ENCODE measurements at places on chromosomes 2 and 18.

DNA sequence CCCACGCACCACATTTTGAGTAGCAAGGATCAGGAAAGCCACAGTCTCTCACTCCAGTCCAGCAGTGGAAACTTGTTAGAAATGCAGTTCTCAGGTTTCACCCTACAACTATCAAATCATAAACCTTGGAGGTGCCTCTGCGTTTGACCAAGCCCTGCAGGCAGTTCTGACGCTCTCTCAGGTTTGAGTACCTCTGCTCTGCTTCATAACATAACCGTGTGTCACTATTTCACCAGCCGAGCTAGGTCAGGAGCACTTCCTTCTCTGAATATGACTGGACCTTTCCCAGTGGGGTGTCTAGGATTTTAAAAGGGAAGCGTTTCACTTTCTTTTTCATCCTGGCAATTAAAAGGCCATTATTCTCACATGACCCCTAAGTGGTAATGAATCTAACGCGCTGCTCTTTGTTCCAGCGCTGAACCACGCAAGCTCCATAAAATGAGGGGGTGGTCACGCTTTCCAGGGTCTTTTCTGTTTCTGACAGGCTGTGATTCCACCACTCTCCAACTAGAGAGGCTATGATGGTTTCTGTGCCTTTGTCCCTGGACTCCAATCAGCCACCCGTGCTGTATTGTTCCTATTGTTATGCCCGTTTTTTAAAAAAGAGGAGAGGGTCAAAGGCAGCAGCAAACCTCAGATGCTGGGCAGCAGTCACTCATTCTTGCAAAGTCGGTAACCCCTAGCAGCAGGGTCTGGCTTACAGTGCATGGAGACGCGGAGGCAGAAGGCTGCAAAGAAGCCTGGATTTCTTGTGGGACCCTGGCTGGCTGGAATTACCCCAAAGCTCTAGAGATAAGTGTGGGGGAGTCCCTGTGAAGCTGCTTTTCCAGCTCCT lies 75.2 kb upstream of the CTNNA2 start:
- no peak for DNase-seq

DNA sequence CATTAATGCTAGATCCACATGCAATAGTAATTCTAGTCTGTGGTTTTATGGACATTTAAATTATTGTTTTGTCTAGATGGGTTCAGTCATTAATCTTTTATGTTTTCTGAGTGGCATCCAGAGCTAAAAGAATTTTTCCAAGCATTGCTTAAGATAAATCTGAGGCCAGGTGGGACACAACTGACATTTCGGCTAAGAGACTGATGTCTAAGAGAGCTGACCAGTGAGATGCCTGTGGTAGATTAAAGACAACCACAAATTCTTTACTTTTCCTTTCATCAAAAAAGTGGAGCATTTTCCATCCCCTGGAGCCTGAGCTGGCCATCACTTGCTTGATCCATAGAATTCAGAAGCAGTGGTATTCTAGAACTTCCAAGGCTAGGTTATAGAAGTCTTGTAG lies 182.2 kb downstream of the NRP2 start:
- no peak for DNase-seq

- no peak for DNase-seq
Measured at GRCh38 chr18:27249933-27250332, 64.8 kb upstream of the CHST9 start.

- no peak for DNase-seq
Measured at GRCh38 chr18:27845897-27846296, 331.0 kb downstream of the CDH2 start.

DNA sequence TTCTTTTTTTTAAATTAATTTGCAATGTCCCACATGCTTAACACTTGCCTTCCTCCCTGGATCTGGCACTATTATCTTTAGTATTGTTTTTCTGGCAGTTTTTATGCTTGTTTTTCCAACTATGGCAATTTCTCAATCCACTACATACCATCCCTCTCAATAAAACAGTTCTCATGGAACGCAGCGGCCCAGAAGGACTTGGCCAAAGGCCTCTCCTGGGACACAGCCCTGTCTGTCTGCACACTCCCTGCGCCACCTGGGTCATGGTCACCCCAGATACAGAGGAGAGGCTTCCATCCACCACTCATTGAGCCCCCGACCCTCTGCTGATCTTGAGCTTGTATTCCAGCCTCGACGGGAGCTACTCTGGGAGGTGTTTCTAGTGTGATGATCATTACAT lies 91.2 kb downstream of the TWIST2 start:
- no peak for DNase-seq

GRCh38 chr2:120476141-120476540 lies 130.2 kb downstream of the INHBB start:
- DNase-seq: no peak

DNA sequence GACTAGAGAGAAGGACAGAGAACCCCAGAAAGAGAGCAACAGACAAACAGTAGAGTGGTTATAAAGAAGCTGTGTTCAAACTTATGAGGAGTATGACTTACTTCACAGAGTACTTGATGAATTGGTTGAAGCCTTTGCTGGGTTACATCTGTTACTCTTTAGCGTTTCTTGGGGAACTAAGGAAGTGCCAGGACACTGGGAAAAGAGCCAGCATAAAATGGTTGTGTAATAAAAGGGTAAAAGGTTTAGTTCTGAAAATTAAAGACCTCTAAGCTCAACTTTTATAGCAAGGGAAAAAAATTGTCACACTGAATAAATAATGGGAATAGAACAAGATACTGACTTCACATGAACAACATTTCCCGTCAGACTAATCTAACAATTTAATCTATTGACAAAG lies 17.0 kb upstream of the STAT4 start:
- DNase-seq: no peak

DNA sequence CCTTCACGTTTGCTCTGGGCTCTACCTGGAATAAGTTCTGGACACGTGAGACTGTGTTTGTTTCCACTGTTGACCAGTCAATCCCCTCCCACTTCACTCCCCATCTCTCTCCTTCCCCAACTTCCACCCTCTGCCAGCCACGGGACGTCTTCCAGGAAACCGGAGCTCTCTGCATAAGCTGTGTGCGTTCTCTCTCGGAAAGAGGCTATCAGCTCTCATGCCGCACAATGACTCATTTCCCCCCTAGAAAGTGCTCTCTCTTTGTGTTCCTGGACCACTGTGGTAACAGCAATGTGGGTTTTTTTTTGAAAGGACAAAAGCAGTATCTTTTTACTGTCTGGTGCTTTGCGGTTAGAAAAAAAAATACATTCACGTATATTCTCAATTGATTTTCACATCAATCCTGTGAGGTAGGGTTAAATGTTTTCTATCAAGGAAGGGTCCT lies 10.2 kb downstream of the PROKR1 start:
- DNase-seq: peak; percentile 39

DNA sequence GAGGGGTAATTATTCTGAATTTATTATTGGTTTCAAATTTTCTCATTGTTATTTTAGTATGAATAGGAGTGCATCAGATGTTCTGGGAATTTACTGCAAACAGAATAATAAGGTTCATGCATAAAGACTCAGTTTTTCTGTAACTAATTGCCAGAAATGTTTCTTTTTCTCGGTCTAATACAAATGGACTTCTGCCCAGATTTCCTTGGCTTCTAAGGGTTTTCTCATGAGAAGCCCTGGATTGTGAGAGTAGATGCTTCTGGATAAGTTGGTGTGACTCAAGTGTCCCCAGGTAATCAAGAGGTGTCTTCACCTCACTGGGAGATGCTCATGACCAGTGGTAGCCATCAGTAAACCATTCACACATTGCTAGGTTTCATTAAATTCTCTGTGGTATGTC lies 78.5 kb downstream of the CCDC85A start:
- DNase-seq: no peak

- peak; percentile 4 for DNase-seq
Measured at GRCh38 chr2:67650291-67651133, 253.4 kb downstream of the ETAA1 start.

DNA sequence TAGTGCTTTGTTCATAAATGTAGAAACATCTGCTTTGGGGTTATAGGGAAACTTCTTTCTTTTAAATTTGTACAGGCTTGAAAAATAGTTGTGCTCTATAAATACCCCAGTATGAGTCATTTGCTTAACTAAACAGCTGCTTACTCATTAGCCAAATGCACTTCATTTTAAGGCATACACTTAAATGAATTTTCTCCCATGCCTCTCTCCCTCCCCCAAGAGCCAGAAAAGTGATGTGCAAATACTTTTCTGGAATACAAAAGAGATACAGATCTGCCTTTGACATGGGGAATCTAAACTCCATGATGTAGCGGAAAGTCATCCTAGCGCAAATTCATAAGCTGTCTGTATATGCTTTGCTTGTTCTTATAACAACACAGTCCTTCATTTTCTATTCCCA lies 469.4 kb downstream of the DLGAP1 start:
- DNase-seq: no peak

DNA sequence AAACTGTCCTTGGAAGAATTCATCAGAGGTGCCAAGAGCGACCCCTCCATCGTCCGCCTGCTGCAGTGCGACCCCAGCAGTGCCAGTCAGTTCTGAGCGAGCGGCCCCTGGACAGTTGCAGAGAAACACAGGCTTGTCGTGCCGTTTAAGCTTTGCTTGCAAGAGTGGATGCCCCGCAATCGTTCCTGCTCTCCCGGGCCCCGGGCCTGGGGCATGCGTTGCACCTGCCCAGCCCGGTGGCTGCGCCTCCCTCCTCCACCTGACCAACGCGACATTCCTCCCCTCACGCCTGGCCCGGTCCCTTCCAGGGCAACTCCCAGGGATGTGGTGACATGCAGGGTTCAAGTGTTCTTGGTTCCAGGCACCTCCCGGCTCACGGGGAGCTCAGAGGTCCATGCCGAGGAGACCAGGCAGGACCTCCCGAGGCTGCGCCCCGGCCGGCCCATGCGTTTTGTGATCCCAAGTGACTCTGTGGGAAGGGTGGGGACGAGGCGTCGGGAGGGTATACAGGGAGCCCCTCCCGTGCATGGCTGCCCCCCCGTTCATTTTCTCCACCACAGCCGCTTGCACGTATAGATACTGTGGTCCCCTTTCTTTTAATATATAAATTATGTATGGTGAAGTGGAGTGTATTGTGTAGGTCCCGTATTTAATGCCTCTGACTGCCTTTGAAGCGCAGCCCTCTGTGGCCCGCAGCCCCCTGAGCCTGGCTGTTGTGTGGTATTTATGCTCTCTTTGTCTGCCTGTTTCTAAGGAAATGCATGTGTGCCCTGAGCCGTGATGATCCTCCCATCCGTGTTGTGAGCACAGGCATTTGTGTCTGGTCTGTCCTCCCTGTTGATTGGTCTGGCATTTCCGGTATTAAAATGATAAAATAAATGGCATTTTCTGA lies 21.2 kb downstream of the ODC1 start:
- DNase-seq: no peak

DNA sequence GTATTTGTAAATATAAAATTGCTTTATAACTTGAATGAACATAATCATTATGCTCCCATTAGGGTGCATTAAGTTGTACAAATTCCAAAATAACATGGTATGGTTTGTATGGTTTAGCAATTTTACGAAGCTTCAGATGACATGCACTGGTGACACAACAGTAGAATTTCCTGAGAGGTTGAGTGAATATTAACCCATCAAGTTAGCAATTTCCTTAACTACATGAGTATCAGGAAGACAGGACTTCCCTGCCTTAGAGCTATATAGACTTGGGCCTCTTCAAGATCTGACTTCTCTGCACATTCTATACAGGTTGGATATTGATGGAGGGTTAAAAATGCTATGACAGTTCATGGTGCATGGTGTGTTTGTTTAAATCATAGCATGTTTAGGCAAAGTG lies 60.2 kb downstream of the ZC3H6 start:
- no peak for DNase-seq

GRCh38 chr2:15539999-15540398 lies 21.1 kb downstream of the NBAS start:
- no peak for DNase-seq

DNA sequence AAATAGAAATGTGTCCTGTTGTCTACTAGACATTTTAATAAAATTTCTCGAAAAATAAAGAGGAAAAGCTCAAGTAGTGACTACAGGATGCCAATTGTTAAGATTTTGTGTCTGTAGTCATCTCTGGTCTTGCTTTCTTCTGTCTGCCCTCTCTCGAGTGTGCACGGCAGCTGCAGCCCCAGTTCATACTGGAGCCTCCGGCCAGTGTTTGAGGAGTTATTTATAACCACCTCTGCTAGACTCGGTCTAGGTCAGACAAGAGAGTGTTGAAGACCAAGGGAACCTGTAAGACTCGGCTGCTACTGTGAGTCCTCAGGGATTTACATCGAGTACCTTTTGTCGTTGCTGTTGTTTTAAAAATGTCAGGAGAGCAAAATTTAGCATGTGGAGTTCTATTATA lies 810.1 kb upstream of the POU3F3 start:
- DNase-seq: no peak

GRCh38 chr2:120875431-120875830 lies 139.8 kb downstream of the GLI2 start:
- no peak for DNase-seq

Data from CD4-positive, alpha-beta T cell treated with Interleukin-21 for 1 hour (primary cell).